ENCODE measurements at places on chromosomes 6 and 20.

DNA sequence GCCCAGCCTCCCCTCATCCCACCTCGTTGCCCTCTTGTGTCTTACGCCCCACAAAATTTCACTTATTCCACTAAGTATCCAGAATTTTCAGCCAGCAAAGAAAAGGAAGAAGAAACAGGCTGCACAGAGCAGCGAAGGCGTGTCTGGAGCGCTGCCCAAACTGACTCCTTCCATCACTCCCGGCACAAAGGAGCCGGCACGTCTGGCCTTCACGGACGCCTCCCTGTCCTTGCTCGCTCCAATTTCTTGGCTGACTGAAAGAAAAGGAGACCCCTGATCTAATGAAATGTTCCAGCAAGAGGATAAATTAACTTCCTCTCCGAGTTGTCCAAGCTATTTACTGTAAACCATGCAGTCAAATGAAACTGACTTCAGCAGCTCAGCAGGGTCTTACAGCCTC, 152.3 kb upstream of the CDH4 start:
- H3K36me3 ChIP-seq = no peaks in the 10 kb centered on the region
- no peak overlapping the region for H3K27ac ChIP-seq
- no peaks in the 10 kb centered on the region for H3K4me1 ChIP-seq
- no peaks in the 10 kb centered on the region for H3K27me3 ChIP-seq

DNA sequence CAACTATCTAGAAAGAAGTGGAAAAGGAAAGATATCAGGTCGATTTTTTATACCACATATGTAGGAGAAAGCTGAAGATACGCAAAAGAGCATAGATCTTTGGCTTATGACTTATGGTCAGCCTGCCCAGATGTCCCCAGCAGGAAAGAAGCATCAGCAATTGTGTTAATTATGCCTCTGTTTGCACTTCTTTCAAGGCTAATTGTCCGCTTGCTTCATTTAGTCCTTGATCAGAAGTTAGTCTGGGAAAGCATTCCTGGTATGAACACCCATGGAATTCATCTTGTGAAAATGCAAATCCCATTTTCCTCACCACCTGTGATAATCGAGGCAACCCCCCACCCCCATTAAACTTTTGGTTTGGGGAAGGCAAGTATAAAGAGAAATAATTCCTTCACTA, 62.8 kb downstream of the ATP9A start:
- no peaks in the 10 kb centered on the region for H3K4me1 ChIP-seq
- no peaks in the 10 kb centered on the region for H3K36me3 ChIP-seq
- H3K27me3 ChIP-seq = no peaks in the 10 kb centered on the region
- no peak overlapping the region for H3K4me3 ChIP-seq
- DNase-seq = no peak

DNA sequence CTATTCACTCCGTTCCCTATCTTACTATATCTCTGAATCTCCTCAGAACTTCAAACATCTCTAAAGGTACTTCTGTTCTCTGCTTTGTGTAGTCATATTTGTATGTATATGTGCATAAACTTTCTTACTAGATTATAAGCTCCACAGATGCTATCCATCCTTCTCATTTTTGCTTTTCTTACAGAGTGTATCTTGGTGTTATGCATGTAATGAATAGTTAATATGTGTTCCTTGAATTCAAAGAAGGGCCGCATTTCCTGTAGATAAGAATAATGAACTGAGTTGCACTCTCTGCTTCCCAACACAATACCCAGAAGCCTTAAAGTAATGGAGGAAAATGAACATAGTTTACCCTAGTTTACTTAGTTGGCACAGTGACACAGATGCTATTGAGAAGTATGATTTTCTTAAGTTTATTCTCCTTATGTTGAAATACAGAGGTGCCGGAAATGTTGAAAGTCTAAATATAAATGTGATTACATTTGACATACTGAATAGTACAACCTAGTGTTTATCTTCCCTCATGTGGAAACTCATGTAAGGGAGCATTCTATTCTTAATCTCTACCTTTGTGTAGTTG, 6.0 kb downstream of the NUS1 start:
- H3K27me3 ChIP-seq = no peaks in the 10 kb centered on the region
- H3K4me3 ChIP-seq = no peak overlapping the region
- DNase-seq = no peak
- peaks cover 24% of the 10 kb centered on the region for H3K4me1 ChIP-seq

- H3K4me1 ChIP-seq = no peaks in the 10 kb centered on the region
- H3K4me3 ChIP-seq = no peak overlapping the region
- peaks cover 9% of the 10 kb centered on the region for H3K36me3 ChIP-seq
- DNase-seq = no peak
These were observed 55.9 kb upstream of the TRAF3IP2 start for GRCh38 chr6:111661541-111662061.

DNA sequence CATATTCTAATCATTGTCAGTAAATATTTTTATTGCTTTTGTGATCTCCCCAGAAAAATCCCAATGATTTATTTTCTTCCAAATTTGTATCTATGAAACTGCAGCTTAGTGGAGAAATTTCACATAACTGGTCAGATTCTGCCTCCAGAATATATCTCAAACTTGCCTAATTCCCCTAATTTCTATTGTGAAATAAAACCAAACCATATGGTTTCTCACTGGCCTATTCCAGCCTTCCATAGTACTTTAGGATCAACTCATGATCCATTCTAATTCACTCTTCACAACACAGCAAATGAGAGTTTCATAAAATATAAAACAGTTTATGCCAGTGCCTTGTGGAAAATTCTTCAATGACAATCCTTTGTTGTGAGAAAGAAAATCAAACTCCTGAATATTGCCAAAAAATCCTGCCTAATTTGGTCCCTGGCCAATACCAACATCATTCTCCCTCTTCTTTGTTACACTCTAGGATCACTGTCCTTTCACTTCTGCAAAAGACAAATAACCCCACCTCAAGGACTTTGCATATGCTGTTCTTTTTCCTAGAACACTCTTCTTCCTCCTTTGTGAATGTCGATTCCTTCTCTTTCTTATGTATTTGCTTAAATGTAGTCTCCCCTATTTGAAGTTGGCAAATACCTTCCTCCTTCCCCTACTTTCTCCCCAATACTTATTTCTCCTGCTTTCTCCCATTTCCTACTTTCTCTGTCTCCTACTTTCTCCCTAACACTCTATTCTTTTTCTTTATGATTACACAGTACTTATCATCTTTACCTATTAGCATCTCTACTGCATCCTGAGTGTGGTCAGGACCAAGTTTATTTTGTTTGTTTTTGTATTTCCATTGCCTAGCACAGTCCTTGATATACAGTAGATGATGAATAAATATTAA, 587.5 kb downstream of the RFPL4B start:
- DNase-seq = no peak
- H3K4me3 ChIP-seq = no peak overlapping the region
- H3K27ac ChIP-seq = no peak overlapping the region
- H3K36me3 ChIP-seq = no peaks in the 10 kb centered on the region

DNA sequence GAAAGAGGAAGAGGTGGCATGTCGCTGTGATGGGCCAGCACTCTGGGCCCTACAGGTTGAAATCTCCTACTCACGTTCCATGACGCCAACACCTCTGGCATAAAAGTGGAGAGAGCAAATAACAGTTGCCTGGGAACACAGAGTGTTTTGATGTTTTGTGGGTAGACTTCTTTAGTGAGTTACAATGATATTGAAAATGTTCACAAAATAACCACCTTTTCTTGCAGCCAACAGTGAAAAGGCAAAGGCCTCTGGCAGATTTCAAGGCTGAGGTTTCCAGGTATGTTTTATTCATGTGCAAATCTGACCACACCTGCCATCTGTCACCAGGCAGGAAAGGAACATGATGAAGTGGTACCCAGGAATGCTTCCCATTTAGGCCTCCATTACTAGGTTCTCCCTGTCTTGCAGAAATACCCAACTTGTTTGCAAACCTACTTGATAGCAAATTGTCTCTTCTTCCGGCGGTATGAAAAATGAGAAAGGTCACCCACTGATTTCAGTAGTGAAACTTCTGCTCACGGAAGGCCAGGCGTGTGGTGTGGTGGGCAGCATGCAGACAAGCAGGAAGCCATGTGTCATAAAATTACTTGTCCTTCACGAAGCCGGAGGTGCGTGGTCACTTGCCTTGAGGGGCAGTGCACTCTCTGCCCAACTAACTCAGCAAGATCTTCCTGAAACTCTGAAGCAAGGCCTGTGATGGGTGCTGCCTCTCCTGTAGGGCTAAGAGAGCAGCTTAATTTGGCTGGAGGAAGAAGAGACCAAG, 299.1 kb upstream of the PRDM1 start:
- H3K4me1 ChIP-seq = no peaks in the 10 kb centered on the region
- H3K27me3 ChIP-seq = no peaks in the 10 kb centered on the region
- no peak for DNase-seq
- no peak overlapping the region for H3K4me3 ChIP-seq
- H3K36me3 ChIP-seq = no peaks in the 10 kb centered on the region

- no peaks in the 10 kb centered on the region for H3K27me3 ChIP-seq
- no peak overlapping the region for H3K4me3 ChIP-seq
- no peak for DNase-seq
- H3K4me1 ChIP-seq = peaks cover 36% of the 10 kb centered on the region
- no peaks in the 10 kb centered on the region for H3K36me3 ChIP-seq
These were observed 9.4 kb upstream of the TMEM14A start for GRCh38 chr6:52661551-52661950.

DNA sequence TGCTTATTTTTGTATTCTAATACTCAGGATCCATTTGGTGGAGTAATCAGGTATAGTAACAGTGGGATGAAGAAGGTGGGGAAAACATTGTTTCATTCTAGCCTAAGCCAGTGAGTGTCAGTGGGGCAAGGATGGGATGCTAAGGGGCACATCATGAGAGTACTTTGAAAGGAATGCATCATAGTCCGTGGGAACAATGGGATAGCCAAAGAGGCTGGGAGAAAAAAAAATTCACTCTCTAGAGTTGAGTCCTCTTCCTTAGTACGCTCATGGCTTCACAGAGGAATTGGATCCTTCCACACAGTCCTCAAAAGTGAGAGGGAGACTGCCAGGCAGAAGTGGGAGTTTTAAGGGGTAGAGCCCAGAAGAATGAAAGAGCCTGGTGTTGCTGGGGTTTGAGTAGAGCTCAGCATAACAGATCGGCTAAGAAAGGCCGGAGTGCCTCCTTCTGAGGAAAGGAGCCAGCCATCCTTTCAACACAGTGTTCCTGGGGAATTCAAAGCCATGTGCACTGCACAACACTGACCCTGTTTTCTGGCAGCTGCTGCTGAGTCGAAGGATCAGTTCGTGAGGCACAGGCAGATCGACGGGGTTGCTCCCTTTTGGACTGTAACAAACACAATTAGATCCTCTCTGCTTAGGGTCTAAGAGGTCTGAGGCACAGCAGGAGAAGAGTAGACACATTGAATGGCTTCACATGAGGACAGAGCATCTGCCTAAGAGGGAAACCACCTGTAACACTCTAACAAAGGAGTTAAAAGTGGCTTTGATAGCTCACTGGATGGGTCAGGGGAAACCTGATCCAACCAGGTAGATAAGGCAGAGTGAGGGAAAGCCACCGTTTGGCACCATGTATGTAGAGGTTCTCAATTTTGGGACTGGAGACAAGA, 61.2 kb downstream of the ELOVL5 start:
- H3K27ac ChIP-seq = no peak overlapping the region
- DNase-seq = no peak
- H3K4me3 ChIP-seq = no peak overlapping the region
- no peaks in the 10 kb centered on the region for H3K27me3 ChIP-seq
- H3K4me1 ChIP-seq = peaks cover 12% of the 10 kb centered on the region

DNA sequence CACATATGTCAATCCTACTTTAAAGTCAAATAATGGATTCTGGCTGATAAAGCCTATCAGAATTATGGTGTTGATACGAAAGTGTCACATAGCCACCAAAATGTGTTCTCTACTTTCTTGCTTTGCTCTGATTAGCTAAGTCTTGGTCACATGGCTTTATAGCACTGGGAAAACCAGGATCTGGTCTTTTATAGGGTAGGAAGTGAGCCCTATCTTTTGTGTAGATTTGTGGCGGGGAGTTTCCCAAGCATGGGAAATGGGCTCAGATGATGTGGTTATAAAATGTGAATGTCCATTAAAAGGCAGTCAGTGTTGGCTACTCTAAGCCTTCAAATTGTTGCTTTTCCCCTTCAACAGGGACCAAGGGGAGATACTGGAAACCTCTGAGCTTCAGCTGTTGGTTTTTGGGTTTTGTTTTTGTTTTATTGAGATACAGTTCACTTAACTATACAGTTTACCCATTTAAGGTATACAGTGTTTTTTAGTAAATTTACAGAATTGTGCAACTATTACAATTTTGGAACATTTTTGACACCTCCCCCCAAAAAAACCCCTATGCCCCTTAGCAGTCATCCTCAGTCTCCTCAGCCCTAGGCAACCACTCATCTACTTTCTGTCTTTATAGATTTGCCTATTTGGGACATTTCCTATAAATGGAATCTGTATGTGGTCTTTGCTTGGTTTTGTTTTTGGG, 12.2 kb downstream of the RRP36 start:
- H3K36me3 ChIP-seq = peaks cover 23% of the 10 kb centered on the region
- H3K27me3 ChIP-seq = no peaks in the 10 kb centered on the region
- H3K4me1 ChIP-seq = no peaks in the 10 kb centered on the region
- H3K27ac ChIP-seq = no peak overlapping the region
- no peak overlapping the region for H3K4me3 ChIP-seq

- no peaks in the 10 kb centered on the region for H3K27me3 ChIP-seq
- no peaks in the 10 kb centered on the region for H3K4me1 ChIP-seq
- DNase-seq = no peak
- H3K27ac ChIP-seq = no peak overlapping the region
- H3K4me3 ChIP-seq = no peak overlapping the region
These were observed 204.2 kb upstream of the ASCC3 start for GRCh38 chr6:101085327-101085726.

DNA sequence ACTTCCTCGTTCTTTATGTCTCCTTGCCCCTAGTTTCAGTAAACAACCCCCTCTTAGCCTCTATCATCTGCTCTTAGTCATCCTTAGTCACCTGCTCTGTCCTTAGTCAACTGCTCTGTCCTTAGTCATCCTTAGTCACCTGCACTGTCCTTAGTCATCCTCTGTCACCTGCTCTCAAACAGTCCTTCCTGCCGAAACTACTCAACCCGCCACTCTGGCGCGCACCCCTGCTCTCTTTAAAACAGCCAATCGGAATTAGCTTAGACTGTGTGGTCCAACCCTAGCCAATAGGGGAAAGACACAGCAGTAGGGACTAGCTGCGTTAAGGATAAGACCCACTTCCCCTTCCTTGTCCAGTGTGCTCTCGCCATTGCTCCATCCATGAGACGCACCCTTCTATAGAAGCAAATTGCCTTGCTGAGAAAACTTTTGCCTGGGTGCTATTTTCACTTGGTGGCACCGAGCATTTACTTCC, 73.9 kb downstream of the BACH2 start:
- H3K36me3 ChIP-seq = no peaks in the 10 kb centered on the region
- H3K4me3 ChIP-seq = no peak overlapping the region
- peaks cover 21% of the 10 kb centered on the region for H3K4me1 ChIP-seq
- H3K27me3 ChIP-seq = no peaks in the 10 kb centered on the region
- DNase-seq = no peak
- no peak overlapping the region for H3K27ac ChIP-seq

GRCh38 chr6:47016261-47016660, 25.9 kb downstream of the ADGRF1 start:
- H3K27me3 ChIP-seq = 0 out of 2 replicates have a peak, but pooled peaks cover 3% of the 10 kb centered on the region
- DNase-seq = no peak
- no peak overlapping the region for H3K27ac ChIP-seq

Data from Karpas-422 (cell line).